ENCODE measurements at places on chromosomes 5 and 9. TPM values are rescaled to one million over a fixed set of nuclear protein-coding genes. Genes with fewer than 3 reads are reported as not detected.
A peak's percentile ranks its signal among the peaks of the same experiment; 100 is the strongest.

- no peak for DNase-seq
Measured at GRCh38 chr9:127021664-127022363, 100.6 kb downstream of the ANGPTL2 start.

GRCh38 chr5:125491986-125492492 lies 745.6 kb upstream of the ZNF608 start:
- no peak for DNase-seq

DNA sequence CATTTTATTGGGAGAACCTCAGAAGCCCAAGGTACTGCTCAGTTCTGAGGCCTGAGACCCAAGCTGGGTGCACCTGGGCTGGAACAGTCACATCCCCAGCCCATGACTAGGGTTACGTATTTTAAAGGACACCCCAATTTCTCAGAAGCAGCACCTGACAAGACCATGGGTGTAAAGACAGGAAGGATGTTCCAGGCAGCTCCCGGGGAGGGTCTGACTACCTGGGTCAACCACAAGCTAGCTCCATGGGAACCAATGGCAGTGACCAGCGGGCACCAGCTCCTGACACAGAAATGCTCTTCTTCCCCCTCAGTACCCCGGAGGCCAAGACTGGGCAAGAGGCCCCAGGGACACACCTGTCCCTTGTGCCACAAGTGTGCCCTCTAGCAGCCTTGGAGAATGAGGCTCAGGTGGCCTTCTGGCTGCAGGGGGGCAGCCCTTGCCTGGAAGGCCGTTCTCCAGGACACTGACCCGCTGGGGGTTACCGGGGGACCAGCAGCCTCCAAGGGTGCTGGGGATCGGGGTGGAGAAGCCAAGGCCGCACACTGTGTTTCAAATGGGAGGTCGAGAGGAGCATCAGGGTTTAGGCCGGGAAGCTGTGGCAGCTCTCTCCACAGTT lies 52.6 kb downstream of the IPPK start:
- DNase-seq = no peak

Gene FOXE1
- 0.09 TPM for total RNA-seq

GRCh38 chr9:7452378-7452777 lies 347.2 kb downstream of the DMAC1 start:
- no peak for DNase-seq

GRCh38 chr5:139402561-139403158 lies 1.2 kb downstream of the SPATA24 start:
- peak; percentile 59 for DNase-seq

Measured in dermis blood vessel endothelial cell (primary cell).